ENCODE measurements at places on chromosomes 16 and 17. TPM values are rescaled to one million over a fixed set of nuclear protein-coding genes. Genes with fewer than 3 reads are reported as not detected.

Gene TSNAXIP1
- 3.6 TPM for total RNA-seq

Gene SRR
- total RNA-seq = 7.3 TPM

DNA sequence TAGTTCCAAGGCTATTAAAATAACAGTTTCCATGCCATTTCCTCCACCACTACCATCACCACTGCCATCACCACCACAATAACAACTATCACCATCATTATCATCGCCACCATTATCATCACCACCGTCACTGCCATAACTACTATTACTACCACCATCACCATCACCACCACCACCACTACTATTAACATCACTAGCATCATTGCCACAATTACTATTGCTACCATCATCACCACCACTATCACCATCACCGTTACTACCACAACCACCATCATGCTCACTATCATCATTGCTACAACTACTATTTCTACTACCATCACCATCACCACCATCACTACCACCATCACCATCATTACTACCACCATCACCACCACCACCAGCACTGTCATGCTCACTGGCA is 185.9 kb upstream of the MAF start:
- DNase-seq = no peak

DNA sequence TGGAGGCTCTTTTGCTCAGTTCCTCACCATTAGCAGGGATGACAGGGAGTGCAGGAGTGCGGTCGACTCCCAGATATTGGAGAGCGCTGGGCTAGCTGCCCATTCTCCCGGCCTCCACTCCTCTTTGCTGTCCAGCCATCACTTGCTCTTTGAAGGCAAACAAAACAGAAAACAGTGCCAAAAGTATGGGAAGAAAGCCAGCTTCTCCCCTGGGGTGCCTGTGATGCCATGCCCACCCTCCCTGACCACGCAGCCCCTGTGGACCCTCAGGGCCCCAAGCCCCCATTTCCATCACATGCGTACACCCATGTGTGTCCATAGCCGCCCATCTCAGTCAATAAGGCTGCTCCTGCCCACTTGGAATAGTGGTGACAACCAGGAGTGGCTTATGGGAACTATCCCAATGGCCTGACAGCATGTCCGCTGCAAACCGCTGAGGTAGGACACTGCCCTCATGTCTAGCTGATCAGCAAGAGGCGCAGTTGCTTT is 30.0 kb downstream of the MAPT start:
- no peak for DNase-seq

DNA sequence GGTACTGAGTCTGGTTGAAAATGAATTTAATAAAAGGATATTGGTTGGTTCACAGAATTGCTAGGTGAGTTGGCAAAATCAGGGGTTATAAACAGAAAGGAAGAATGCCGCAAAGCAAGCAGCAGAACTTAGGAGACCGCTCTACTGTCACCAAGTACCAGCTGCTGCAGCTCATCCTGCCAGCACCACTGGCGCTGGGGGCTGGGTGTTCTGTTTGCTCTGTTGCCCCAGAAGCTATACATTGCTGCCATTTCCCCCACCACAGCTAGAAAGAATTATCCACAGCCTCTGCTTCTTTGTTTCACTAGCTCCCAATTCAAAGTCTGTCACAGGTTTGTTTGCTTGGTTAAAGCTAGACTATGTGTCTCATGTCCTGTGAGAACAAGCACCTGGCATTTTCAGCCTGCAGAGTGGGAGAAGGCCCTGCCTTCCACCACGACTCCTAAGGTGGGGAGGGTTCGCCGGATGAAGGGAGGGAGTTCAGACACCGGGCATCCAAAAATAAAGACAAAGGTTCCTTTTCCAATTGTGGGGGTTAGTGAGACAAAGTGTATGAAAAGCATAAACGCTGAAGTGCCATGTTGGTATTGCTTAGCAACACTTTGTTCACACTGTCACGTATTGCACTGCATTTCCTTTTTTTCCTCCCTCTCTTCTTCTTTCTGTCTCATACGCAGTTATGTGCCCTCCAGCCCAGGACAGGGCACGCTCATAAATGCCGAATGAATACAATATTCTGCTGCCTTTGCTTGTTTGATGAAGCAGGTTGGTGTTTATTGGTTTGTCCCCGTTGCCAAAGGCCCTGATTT is 9.6 kb upstream of the CPD start:
- DNase-seq = no peak

- DNase-seq = no peak
Observed at GRCh38 chr16:84029297-84030047, 13.1 kb downstream of the SLC38A8 start.

DNA sequence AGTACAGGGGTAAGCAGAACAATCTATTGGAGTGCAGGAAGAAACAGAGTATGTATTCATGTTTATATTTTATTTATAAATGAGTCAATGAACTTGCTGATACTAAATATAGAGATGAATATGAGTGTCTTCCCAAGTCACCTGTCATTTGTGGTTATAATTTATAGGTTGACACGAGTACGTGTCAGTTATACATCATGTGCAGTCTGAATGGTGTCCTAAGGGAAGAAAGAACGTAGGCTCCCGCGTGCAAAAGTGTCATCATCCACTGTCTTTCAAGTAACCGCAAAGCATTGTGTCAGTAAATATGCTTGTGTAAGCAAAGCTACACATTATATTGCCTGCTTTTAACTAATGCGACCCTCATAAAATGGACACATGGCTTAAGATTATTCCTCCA is 786.1 kb downstream of the KCNJ2 start:
- no peak for DNase-seq

GRCh38 chr16:56341656-56342399 is 83.5 kb downstream of the AMFR start:
- no peak for DNase-seq
